ENCODE measurements at places on chromosomes 16 and 17.

DNA sequence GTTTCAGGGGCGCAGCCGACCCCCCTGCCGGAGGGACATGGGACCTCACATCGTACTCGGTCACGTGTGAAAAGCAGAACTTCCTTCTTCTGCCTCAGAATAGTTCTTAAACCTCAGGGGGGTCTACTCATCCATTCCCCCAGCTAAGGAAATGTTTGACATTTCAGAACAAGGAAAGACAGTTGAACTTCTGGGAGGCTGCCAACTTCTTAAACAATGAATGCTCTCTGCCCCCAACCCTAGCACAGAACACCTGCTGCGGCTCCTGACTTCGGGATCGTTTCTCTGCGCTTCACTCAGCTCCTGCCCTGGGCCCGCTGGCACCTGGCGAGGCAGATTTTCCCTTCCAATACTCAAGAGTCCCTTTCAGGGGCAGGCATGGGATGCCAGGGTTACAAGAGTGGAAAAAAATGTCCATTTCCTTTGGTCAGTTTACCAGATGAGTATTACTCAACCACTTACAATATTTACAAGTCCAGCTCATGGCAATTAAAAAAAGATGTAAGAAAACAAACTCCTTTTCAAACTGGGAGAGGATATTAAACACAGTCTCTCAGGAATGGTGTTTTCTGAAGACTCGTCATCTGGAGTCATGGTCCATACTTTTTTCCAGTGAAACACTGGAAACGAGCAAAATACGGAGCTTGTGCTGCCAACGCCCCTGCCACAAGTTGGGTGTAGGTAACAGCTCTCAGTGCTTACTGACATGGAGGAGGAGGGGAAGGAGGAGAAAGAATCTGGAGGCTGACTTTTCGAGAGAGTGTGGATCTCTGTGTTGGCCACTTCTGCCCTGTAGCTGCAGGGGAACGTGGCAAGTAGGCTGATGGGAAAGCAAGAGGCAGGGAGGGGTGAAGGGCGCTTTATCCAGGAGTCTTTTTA is 235.7 kb downstream of the NTN1 start:
- DNase-seq: peak; percentile 65

GRCh38 chr16:48318630-48319029 is 66.6 kb downstream of the SIAH1 start:
- DNase-seq: peak; percentile 81

- no peak for DNase-seq
These were observed 1.7 kb upstream of the CHAD start for GRCh38 chr17:50470426-50470825.

DNA sequence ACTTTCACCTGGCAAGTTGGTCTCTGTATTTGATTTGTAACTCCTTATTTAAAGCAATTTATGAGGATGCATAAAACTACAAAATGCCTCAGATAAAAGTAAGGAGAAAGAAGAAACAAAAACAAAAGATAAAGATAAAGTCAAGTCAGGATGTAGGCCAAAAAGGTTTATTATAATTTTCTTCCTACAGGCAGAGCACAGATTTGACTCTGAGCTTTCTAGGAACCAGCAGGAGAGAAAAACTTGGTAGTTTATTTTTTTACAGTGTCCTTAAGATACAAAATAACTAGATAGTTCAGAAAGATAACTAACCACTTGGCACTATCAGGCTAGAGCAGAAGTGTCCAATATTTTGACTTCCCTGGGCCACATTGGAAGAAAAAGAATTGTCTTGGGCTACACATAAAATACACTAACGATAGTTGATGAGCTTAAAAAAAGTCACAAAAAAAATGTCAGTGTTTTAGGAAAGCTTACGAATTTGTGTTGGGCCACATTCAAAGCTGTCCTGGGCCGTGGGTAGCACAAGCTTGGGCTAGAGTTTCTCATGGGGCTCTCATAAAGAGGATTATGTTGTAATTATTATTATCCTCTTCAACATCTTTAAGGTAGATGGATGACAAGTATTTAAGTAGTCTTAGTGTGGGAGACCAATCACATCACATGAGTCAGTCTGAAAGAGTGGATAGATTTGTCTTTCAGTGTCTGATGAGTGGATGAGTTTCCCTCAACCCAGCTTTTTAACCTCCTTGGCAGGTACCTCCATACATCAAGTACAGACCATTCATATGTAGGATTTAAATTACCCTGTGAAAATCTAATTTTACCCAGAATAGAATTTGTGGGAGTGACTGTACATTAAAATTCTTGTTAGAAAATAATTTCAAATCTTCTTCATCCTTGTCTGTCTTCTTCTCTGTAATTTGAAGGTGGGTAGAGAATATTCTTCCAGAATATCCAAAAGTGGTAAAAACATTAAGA is 17.0 kb downstream of the PAFAH1B1 start:
- no peak for DNase-seq

GRCh38 chr17:73841431-73842060 is 197.3 kb upstream of the SDK2 start:
- DNase-seq: peak; percentile 5

DNA sequence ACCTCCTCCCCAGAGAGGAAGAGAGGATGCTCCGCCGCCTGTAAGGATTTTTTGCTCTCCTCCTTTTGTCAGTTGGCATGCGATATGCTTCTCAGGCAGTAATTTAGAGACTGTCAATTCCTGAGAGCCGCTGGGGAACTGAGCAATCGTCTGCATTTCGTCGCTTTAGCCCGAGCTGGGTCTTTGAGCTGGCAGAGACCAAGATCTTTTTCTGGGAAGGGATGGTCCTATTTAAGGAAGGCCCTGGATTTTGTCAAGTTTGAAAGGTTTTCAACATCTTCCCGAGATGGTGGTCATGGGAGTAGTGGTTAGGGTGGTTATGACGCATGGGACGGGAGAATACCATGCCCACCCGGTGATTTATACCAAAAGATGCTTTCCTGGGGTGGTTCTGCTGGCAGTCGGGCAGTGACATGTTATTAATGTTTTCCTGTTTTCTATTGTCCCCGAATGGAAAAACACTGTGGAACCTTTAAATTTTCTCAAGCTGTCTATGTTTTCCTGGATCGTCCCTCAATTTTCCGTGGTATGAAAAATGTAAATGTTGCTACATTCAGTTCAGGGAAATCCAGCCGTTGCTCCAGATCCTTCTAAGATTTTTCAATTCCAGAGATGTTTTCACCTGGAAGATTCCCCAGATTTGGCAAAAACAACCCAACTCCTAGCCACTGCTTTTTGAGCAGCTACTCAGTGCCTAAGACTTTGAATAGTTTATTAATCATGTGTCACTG is 586.4 kb downstream of the MAF start:
- DNase-seq: no peak

GRCh38 chr17:31198026-31198425 is 99.0 kb downstream of the OMG start:
- DNase-seq: no peak

DNA sequence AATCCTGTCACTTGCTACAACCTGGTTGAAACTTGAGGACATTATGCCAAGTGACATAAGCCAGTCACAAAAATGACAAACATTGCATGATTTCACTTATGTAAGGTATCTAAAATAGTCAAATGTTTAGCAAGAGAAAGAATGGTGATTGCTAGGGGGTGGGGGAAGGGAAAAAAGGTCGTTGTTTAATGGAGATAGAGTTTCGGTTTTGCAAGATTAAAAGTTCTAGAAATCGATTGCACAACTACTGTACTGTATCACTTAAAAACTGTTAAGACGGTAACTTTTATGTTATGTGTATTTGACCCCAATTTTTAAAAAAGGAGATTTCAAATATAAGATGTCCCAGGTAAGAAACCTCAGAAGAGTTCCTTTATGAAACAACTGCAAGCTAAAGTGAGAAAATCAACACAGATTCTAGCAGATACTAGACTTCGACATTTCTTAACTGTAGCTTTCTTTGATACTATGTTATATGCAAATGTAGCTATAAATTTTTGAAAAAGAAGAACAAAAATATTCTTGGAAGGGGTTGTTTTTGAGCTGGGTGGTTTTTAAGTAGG is 5.9 kb downstream of the MEOX1 start:
- no peak for DNase-seq

DNA sequence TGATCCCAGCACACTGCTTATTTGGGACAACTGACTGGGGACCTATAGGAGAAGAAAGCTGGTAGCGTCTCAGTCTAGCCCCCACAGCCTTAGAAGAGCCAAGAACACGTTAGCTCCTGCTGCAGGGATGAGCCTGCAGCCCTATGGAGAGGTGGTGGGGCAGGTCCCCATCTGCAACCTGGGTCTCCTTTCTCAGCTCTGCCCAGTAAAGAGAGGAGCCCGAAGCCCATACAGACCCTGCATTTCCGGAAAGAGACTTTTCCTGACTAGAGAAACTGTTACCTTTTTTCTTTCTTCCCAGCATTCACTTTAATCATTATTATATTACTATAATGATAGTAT is 788 bp downstream of the METTL22 start:
- DNase-seq: peak; percentile 23

DNA sequence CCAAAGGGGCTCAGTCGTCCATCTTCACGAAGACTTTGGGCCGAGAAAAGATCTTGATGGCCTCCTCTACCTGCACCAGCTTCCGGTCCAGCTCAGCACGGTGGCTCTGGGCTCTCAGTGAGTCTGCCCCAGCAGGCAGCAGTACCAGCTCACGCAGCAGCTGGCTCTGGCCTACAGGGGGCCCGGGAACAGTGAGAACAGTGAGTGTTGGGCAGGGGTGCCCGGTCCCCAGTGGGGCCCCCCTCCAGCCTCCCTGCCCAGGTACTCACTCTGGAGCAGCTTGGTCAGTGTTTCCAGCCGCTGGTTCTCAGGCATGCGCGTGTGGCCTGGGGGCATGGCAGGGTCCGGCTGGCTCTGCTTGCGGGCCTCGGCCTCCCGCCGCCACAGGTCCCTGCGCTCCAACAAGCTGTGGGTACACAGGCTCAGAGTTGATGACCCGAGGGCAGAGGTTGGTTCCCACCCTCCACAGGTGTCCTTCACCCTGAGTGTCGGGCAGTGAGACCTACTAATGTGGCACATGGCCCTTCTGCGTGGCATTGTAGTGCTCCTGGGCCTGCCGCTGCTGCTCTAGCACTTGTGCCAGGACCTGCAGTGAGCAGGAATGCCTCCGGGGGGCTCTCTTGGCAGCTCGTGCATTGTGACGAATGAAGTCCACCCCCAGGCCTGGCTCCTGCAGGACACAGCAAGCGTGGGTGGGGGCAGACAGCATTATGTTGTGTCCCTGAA is 2.6 kb downstream of the PARD6A start:
- peak; percentile 54 for DNase-seq

DNA sequence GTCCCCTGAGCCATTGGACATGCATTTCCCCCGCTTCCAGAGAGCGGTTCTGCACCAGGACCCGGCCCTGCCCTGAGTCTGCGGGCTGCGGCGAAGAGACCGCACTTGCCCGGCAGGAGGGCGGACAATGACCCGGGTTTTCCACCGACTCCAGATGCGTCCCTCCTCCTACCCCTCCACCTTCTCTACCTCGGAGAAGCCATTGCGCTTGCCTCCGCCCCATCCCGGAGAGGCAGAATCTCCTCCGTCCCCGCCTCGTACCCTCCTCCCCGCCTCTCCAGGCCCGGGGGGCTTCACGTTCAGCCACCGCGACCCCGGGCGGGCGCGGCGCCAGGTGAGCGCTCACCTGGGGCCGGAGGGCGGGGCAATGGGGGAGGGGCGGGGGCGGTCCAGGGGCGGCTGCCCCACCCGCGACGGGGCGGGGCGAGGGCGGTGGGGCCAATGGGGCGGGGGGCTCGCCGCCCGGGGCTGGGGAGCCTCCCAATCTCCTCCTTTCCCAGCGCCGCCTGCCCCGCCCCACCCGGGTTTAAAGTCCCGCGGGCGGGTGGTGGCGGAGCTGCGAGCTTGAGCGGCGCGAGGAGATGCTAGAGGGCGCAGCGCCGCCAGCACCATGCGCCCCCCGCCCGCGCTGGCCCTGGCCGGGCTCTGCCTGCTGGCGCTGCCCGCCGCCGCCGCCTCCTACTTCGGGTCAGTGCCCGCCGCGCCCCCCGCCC is at the start of gene WNT9B:
TSS of gene WNT9B (plus strand) at position 555 of the 713 bp plus-strand sequence. CDS start at position 611, 56 bp downstream.
- DNase-seq: no peak

DNA sequence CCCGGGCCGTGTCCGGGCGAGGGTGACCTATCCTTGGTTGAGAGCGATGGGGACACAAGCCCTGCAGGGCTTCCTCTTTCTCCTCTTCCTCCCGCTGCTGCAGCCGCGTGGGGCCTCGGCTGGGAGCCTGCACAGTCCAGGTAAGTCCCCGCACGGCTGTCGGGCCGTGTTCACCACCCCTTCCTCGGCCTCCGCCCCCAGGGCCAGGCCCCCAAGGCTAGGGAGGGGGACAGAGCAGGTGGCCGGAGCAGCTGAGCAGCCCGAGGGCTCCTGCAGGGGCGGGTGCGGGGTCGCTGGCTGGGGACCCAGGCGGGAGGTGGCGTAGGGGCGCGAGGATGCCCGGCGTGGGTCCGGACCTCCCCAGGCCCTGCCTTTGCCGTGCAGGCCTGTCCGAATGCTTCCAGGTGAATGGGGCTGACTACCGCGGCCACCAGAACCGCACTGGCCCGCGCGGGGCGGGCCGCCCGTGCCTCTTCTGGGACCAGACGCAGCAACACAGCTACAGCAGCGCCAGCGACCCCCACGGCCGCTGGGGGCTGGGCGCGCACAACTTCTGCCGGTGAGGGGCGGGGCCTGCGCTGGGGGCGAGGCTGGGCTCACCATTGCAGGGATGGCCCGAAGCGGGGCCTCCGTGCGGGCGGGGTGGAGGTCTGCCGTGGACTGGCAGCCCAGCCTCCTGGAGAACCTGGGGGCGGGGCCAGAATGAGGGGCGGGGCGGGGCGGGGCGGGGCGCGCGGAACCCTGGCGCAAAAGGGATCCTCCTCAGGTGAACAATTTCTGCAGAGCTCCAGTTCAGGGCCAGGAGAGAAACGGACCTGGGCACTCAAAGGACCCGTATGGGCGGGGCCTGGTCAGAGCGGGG is 631 bp downstream of the KREMEN2 start:
- peak; percentile 59 for DNase-seq

DNA sequence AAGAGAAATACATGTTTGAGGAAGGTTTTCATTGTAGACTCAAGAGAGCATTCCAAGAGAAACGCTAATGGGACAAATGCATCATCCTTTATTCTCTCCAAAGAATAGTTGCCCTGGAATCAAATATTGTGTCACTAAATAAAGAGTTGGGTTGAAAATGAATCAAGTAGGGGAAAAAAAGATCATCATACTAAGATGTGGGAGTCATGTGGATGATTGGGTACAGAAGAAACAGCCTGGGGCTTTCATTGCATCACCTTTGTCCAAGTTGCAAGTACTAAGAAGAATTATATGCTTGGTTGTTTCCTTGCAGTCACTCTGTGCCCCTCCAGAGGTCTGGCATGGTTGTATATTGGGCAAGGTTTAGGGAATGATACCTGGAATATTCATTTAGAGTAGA is 658.9 kb downstream of the TOX3 start:
- no peak for DNase-seq

DNA sequence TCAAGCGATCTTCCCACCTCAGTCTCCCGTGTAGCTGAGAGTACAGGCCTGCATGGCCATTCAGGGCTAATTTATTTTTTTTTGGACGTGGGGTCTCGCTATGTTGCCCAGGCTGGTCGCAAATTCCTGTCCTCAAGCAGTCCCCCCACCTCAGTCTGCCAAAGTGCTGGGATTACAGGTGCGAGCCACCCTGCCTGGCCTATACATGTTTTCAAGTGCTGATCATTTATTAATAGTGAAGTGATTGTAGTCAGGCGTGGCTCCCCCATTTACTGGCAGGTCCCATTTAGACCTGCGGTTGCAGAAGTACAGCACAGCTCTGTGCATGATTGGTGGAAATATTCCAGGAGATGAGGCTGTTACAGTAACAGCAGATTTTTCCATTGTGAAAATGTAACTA is 8.4 kb downstream of the FOXK2 start:
- no peak for DNase-seq

All from DND-41 (cell line).